ENCODE measurements at places on chromosomes 1 and 21. TPM values are rescaled to one million over a fixed set of nuclear protein-coding genes. Genes with fewer than 3 reads are reported as not detected.

Gene C1QA
- 105 TPM for total RNA-seq

Gene NCAM2
- total RNA-seq, result 4.3 TPM

Gene IL23R
- not detected for total RNA-seq

Gene RPS6KC1
- 9.7 TPM for total RNA-seq

Gene CCDC24
- total RNA-seq, result 0.86 TPM

Gene RBP7
- total RNA-seq, result 30.2 TPM

Gene CAMK1G
- not detected for total RNA-seq

Gene OR2L3
- not detected for total RNA-seq

Gene TMEM69
- 22.1 TPM for total RNA-seq

Data from Right ventricle myocardium superior (tissue), 1 donor.